ENCODE measurements at places on chromosomes 1 and 21.

DNA sequence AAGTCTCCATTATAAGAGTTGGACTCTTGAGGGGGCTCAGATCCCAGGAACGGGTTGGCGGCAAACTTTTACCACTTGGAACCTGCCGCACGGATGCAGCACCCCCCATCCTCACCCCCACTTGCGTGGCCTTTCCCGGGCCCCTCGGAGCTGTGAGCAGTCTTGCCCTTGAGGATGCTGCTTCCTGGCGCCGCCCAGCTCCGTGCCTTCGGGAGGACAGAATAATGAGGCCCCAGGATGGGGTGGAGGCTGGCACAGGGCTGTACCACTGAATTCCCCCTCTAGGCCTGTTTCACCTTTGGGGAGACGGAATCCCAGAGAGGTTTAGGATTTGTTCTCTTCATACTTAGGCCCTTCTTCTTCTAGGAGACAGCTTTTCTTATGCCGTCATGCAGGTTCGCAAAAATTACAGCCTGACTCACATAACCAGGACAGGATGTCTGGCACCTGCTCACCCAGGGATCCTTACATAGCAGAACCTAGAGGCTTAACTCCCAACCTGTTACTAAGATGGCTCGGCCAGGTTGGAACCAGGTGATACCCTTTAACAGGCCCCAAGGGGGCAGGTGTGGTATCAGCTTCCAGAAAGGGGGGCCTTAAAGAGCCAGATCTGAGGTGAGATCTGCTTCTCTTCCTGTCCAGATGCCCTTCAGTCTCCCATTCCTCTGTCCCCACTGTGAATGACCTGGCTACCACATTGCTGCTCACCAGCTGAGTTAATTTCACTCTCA is 1.5 kb downstream of the TRNP1 start:
- no peak for DNase-seq

DNA sequence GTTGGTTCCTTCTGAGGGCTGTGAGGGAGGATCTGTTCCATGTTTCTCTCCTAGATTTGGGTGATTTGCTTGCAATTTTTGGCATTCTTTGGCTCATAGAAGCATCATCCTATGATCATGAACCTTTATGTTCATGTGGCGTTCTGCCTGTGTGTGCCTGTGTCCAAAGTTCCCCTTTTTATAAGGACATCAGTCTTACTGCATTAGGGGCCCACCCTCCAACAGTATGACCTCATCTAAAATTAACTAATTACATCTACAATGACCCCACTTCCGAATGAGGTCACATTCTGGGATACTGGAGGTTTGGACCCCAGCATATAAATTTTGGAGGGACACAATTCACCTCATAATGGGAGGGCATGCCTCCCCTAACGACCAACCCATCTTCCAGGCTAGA is 12.8 kb upstream of the CAMK1G start:
- no peak for DNase-seq

- DNase-seq: peak; percentile 71
These were observed 100.0 kb upstream of the HNRNPU start for GRCh38 chr1:244964112-244964971.

GRCh38 chr1:12142141-12142823 is 24.5 kb upstream of the TNFRSF1B start:
- no peak for DNase-seq

DNA sequence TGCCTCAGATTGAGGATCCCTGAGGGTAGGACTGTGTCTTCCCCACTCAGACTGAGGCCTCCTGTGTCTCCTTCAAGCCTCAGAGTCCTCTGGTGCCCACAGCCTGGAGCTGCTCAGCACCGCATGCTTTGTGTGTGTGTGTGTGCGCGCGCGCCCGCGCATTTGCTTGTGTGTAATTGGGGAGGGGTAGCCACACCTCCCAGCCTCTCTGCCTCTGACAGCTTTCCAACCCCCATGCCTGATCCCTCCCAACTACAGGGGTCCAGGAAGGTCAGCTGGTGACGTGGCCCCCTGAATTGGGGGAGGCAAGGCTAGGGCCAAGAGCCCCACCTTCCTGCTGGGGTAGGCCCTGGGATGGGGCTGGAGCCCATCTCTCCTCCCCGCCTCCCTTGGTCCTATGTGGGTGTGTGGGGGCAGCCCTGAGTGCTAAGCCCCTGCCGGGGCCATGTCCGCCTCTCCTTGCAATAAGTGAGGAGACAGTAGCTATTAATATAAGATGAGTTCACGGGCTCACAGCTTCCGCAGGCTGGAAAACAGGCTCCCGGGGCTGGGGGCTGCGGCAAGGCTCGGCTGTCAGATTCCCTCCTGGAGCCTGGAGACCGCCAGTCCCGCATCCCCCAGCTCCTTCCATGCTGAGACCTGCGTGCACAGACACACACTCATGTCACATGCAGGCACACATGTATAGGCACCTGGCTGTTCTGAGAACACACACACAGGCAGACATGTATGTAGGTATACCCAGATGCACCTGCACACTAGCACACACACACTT is 7.0 kb downstream of the GPR3 start:
- no peak for DNase-seq

DNA sequence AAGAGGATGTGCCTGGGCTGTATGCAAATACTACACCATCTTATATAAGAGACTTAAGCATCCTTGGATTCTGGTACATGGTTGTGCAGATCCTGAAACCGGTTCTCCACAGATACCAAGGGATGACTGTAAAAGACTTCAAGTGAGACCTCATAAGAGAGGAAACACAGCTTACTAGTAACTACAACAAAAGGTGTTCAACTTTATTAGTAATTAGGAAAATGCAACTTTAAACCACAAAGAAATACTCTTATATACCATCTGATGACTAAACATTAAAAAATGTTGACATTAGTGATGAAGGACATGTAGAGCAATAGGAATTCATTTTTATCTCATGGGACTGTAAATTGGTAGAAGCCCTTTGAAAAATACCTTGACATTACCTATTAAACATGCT is 102.7 kb downstream of the RASAL2 start:
- DNase-seq: no peak

- DNase-seq: no peak
These were observed 298.9 kb downstream of the DPYD start for GRCh38 chr1:97621955-97622354.
